Hematopoietic multipotent progenitor cell (in vitro differentiated cells): ENCODE measurements at places on chromosomes 16 and 17. TPM values are rescaled to one million over a fixed set of nuclear protein-coding genes. Genes with fewer than 3 reads are reported as not detected.

Gene AGRP
- not detected for total RNA-seq

Gene HSD17B1
- 1.3 TPM for total RNA-seq

Gene KCNH4
- total RNA-seq = 0.27 TPM

Gene SLC9A5
- total RNA-seq = 0.54 TPM

Gene SDK2
- total RNA-seq = 17.2 TPM

Gene DYNLRB2
- total RNA-seq = 0.27 TPM
